Fibroblast of gingiva (primary cell): ENCODE measurements at places on chromosomes 2 and 18.

DNA sequence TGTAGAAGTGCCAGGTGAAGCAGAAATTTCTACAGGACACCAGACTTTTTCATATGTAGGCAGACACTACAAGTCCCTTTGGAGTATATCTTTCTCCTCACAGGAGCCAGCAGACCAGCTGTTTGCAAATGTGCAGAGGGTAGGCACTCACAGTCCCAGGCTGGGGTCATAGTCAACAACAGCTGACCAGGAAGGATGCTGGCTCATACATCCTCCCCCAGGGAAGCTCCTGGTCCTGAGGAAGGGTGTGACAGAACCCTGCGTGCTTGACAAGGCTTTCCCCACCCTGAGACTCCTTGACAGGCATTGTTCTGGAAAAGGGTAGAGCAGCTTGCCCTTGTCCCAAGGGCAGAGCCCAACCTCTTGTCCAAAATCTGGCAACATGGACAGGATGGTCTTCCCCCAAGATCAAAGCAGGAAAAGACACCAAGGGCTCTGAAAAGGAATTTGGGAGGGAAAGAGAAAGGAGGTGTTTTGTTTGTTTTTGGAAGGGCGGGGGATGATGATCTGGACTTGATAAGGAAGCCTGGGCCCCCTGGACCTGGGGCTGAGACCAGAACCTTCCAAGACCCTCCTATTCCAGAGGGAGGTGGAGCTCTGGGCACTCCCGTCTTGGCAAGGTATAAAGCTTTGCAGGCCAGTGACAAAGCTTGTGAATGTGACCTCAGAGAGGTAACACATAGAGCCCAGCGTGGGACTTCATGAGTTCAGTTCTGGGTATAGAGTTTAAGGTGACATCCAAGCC lies 87.1 kb downstream of the GFPT1 start:
- no peak for DNase-seq

- DNase-seq, result no peak
Measured at GRCh38 chr2:133365117-133365516, 203.1 kb downstream of the NCKAP5 start.

DNA sequence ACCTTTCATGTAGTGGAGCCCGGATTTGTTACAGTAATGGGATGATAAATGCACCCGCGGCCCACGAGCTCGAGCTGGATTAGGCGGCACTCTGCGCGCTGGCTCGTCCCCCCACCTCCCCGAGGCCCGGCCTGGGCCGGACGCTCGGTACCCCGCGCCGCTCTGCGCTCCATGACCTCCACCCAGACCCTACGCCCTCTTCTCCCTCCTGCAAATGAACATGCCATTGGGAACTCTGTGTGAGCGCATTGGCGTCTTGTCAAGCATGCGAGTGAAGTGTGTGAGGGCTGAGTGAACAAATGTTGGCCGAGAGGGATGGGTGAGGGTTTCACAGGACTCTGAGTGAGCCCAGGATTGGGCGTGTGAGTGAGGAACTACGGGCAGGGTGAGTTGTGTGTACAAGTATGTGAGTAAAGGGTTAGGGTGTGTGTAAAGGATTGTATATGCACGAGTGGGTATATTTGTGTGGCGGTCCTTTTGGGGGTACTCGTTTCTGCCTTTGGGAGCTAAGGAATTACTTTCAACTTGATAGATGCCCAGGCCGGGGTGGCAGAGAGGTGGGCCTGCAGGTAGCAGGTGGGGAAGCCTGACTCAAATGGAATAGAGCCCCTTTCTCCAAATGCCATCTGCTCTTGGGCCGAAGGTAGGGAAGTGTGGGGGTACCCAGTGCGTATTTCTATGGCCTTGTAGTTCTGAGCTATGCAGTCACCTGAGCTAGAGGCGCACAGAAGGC lies 2.9 kb upstream of the EN1 start:
- DNase-seq, result no peak

- DNase-seq, result peak; percentile 54
Measured at GRCh38 chr18:73549236-73549635, 598.4 kb downstream of the FBXO15 start.

GRCh38 chr2:57444752-57445430 lies 601.7 kb upstream of the VRK2 start:
- DNase-seq, result no peak
